Panc1 (cell line): ENCODE measurements at places on chromosomes 13 and 19. TPM values are rescaled to one million over a fixed set of nuclear protein-coding genes. Genes with fewer than 3 reads are reported as not detected.

Gene NECTIN2
- 104 TPM for total RNA-seq

Gene PABPC3
- total RNA-seq = 0.18 TPM

Gene NANOS3
- 0.33 TPM for total RNA-seq

Gene MEX3D
- total RNA-seq = 73.7 TPM

Gene CRX
- not detected for total RNA-seq

Gene ZNF443
- total RNA-seq = 6.0 TPM

Gene ZNF729
- not detected for total RNA-seq
